Effector memory CD8-positive, alpha-beta T cell (primary cell): ENCODE measurements at places on chromosomes 6 and 20.

- peaks cover 16% of the 10 kb centered on the region for H3K4me1 ChIP-seq
- DNase-seq = no peak
- no peaks in the 10 kb centered on the region for H3K27me3 ChIP-seq
- no peaks in the 10 kb centered on the region for H3K36me3 ChIP-seq
- H3K27ac ChIP-seq = peak overlapping the region; percentile 44
These were observed 193.4 kb upstream of the PREP start for GRCh38 chr6:105596284-105596755.

GRCh38 chr6:37785002-37785662 lies 34.4 kb upstream of the ZFAND3 start:
- peaks cover 7% of the 10 kb centered on the region for H3K4me1 ChIP-seq
- H3K27ac ChIP-seq = no peak overlapping the region

GRCh38 chr6:154448448-154449096 lies 61.9 kb downstream of the CNKSR3 start:
- H3K4me3 ChIP-seq = no peak overlapping the region
- H3K36me3 ChIP-seq = no peaks in the 10 kb centered on the region
- no peaks in the 10 kb centered on the region for H3K4me1 ChIP-seq

DNA sequence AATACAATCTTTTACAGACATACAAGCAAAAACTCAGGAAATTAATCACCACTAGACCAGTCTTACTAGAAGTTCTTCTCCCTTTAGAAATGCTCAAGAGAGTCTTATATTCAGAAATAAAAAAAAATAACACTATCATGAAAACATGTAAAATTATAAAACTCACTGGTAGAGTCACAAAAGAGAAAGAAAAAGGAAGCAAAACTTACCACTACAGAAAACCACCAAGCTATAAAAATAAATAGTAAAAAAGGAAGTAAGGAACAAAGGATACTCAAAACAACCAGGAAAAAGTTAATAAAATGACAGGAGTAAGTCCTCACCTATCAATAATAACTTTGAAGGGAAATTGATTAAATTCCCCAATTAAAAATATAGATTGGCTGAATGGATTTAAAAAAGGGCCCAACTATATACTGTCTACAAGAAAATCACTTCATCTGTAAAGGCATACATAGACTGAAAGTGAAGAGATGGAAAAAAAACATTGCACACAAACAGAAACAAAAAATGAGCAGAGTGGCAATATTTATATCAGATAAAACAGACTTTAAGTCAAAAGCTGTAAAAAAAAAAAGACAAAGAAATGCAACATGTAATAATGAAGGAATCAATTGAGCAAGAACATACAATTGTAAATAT lies 489.5 kb downstream of the KIF16B start:
- H3K27ac ChIP-seq = no peak overlapping the region
- H3K4me3 ChIP-seq = no peak overlapping the region
- H3K36me3 ChIP-seq = no peaks in the 10 kb centered on the region
- H3K4me1 ChIP-seq = no peaks in the 10 kb centered on the region
- no peaks in the 10 kb centered on the region for H3K27me3 ChIP-seq

- peaks cover 83% of the 10 kb centered on the region for H3K4me1 ChIP-seq
- peaks cover 53% of the 10 kb centered on the region for H3K36me3 ChIP-seq
- no peaks in the 10 kb centered on the region for H3K27me3 ChIP-seq
These were observed 12.7 kb downstream of the ELOVL5 start for GRCh38 chr6:53336070-53336469.

DNA sequence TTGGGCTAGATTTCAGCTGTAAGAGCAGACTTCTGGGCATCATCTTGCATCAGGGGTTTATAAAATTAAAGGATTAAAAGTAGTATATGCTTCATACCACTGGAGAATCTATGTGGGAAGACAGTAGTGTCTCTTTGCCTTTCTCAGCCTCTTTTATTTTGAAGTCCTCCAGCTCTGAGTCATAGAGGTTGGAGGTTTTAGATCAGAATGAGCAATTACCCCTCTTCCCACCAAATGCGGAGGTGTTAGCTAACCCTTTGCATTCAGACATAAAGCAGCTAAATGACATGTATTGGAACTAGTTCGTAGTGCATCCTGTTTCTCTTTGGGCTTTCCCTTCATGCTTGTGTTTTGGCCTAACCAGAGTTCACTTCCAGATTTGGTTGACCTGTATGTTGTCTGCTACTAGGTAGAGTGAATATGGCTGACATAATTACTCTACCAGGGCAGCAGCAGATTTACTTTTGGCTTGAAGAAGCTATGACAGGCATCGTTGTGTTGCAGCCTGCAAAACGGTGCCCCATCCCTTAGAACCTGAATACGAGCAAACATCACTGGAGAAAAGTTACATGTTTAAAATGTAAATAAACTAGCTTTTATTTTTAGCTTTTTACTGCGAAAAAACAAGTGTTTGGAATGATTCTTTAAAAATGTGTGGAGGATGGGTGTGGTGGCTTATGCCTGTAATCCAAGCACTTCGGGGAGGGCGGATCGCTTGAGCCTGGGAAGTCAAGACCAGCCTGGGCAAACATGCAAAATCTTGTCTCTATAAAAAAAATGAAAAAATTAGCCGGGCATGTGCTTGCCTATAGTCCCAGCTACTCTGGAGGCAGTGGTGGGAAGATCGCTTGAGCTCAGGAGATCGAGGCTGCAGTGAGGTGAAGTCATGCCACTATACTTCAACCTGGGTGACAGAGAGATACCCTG lies 82.2 kb downstream of the MYO6 start:
- no peaks in the 10 kb centered on the region for H3K4me1 ChIP-seq
- H3K36me3 ChIP-seq = peaks cover 11% of the 10 kb centered on the region
- no peak overlapping the region for H3K4me3 ChIP-seq
- H3K27me3 ChIP-seq = no peaks in the 10 kb centered on the region

GRCh38 chr6:24043848-24044247 lies 82.2 kb upstream of the NRSN1 start:
- H3K27me3 ChIP-seq = no peaks in the 10 kb centered on the region
- H3K27ac ChIP-seq = no peak overlapping the region

- peaks cover 15% of the 10 kb centered on the region for H3K27me3 ChIP-seq
- H3K4me3 ChIP-seq = no peak overlapping the region
- H3K4me1 ChIP-seq = no peaks in the 10 kb centered on the region
- H3K27ac ChIP-seq = no peak overlapping the region
- no peak for DNase-seq
These were observed 58.5 kb upstream of the B3GAT2 start for GRCh38 chr6:71015392-71015791.

DNA sequence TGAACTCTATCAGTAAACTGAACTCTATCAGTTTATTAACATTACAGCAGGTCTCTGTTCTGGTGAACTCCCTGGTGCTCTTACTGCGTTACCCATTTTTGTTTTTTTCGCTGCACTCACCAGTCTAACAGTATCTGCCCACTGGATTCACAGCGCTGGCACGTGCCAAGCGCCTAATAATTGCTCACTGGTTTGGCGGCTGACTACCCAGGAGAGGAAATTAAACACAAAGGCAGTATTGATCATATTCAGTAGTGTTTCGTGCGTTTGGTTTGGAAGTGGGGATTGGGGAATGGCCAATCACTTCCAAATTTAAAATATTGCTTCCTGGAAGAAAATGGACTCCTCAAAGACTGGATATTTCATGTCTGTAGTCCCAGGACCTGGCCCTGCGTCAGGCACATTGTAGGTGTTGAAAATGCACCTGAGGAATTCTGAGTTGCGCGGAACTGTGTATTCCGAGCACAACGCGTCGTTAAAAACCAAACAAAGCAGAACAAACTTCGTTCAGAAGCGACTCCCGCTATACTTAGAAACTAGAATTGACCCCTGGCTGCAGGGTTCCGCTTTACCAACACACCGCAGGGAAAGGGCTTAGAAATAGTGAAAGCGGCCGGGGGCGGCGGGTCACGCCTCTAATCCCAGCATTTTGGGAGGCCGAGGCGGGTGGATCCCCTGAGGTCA lies 1.1 kb upstream of the RPS12 start:
- H3K4me1 ChIP-seq = peaks cover 43% of the 10 kb centered on the region
- peak overlapping the region; percentile 98 for H3K27ac ChIP-seq
- DNase-seq = peak; percentile 42

DNA sequence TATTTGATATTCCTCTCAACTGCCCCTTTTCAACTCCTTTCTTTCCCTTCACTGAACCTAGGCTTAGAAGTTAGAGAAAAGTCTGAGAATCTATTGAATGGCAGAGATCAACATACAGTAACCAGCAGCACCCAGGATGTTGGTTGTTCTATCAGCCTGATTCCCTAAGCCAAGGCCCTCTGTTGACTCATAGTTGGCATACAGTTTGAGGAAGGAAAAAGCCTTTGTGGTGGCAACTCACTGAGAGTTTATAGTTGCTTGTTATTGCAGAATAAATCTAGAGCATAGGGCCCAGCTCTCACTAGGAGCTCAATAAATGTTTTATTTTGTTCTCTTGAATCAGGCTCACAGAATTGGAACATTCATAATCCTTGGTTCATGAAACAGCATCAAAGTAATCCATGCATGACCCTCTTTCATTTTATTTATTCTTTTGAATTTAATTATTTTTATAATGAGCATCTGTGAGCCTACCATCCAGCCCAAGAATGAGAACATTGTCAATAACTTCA lies 119.1 kb upstream of the ADGRF1 start:
- no peak overlapping the region for H3K4me3 ChIP-seq
- no peak for DNase-seq
- no peaks in the 10 kb centered on the region for H3K36me3 ChIP-seq
- no peaks in the 10 kb centered on the region for H3K27me3 ChIP-seq
- H3K27ac ChIP-seq = no peak overlapping the region

GRCh38 chr6:165662749-165663376 lies at the start of gene PDE10A:
TSS of gene PDE10A (minus strand) at chr6:165663241. CDS start at chr6:165662811, 430 bp downstream.
- H3K4me3 ChIP-seq = peak within 1 kb of the TSS; percentile 15
- no peaks in the 10 kb centered on the region for H3K36me3 ChIP-seq
- no peak within 1 kb of the TSS for H3K27ac ChIP-seq
- peaks cover 2% of the 10 kb centered on the region for H3K4me1 ChIP-seq
- DNase-seq = no peak

DNA sequence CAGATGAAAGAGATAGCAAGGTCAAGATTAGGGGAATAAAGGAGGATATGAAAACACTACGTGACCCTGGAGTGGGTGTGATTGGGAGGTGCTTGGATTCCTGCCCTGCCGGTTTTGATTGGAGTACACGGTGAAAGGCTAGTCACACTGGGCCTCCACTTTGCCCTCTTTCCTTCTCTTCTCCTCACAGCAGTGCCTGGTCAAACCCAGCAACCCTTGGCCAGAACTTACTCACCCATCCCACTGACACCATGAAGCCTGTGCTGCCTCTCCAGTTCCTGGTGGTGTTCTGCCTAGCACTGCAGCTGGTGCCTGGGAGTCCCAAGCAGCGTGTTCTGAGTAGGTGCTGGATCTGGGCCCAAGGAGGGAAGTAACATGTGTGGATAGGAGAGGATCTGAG lies at the start of gene WFDC13:
Gene WFDC13 (plus strand): TSS at position 166 of the 400 bp plus-strand sequence. CDS start 86 bp downstream, at position 252.
- no peaks in the 10 kb centered on the region for H3K36me3 ChIP-seq
- DNase-seq = no peak
- peaks cover 45% of the 10 kb centered on the region for H3K27me3 ChIP-seq

GRCh38 chr6:78910010-78910409 lies 42.7 kb downstream of the IRAK1BP1 start:
- peaks cover 14% of the 10 kb centered on the region for H3K4me1 ChIP-seq
- no peak overlapping the region for H3K27ac ChIP-seq
- no peaks in the 10 kb centered on the region for H3K36me3 ChIP-seq
- peak overlapping the region; percentile 31 for H3K4me3 ChIP-seq
- H3K27me3 ChIP-seq = peaks cover 32% of the 10 kb centered on the region

- no peaks in the 10 kb centered on the region for H3K4me1 ChIP-seq
- no peak for DNase-seq
- no peaks in the 10 kb centered on the region for H3K36me3 ChIP-seq
- H3K27ac ChIP-seq = no peak overlapping the region
These were observed 57.4 kb downstream of the PRL start for GRCh38 chr6:22239261-22239921.

- no peak overlapping the region for H3K4me3 ChIP-seq
- no peak overlapping the region for H3K27ac ChIP-seq
- H3K27me3 ChIP-seq = peaks cover 6% of the 10 kb centered on the region
- H3K4me1 ChIP-seq = no peaks in the 10 kb centered on the region
- no peak for DNase-seq
These were observed 194.1 kb upstream of the GJE1 start for GRCh38 chr6:141938664-141939063.

- H3K27me3 ChIP-seq = no peaks in the 10 kb centered on the region
- DNase-seq = no peak
- no peaks in the 10 kb centered on the region for H3K36me3 ChIP-seq
- H3K4me3 ChIP-seq = peak overlapping the region; percentile 46
- H3K27ac ChIP-seq = peak overlapping the region; percentile 72
These were observed 14.0 kb downstream of the ARHGAP18 start for GRCh38 chr6:129696028-129696418.

DNA sequence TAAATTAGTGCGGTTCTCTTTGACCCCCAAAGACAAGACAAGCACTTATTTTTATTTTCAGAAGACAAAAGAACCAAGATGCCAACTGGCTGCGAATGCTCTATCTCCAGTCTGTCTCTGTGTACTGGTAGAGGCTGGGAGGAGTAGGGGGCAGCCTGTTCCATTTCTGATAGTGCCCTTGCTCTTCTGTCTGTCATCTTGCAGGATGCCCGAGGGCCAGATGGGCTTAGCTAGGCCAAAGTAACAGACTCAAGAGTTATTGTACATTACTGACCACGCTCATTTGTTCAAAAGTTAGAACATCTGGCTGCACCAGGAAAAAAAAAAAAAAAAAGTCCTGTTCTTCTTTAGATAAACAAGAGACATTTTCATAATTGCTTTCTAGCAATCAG lies 198.1 kb upstream of the UST start:
- no peak overlapping the region for H3K27ac ChIP-seq
- no peak for DNase-seq
- no peaks in the 10 kb centered on the region for H3K4me1 ChIP-seq
- no peaks in the 10 kb centered on the region for H3K36me3 ChIP-seq
- no peak overlapping the region for H3K4me3 ChIP-seq
- peaks cover 34% of the 10 kb centered on the region for H3K27me3 ChIP-seq
